ENCODE measurements at places on chromosomes 12 and 14.

DNA sequence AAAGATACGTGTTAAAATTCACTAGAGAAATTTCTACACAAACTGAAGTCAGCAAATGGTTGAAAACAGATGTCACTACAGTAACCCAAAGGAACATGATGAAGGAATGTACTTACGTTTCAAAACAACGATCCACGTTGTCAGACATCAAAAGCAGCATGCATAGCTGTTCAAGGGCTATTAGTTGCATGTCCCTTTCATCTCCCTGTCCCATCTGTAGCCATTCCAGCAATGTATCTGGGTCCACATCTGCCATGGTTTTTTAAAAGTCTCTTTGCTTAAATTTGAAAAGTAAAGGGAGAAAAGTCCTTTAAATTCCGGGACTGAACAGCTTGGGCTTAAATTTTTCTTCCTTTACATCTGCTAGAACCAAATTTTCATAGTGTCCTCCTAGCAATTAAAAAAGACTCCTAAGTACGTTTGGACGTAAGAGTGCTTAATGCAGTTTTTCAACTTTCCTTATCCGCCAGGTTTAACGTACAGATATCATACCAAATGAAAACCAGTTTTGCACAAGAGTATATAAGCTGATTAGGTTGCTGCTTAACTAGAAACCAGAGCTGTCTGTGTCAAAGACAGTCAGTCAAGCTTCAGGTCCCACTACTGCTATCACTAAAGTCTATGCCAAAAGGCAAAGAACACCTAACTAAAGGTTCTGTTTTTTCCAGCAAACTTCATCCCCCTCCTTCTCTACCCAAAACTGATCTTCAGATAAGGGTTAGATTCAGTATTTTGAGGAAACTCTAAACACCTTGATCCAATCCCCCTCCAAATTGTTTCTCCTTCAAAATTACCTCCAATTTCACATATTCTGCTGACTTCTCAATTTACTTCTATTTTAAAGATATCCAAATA, 1.7 kb downstream of the HECTD1 start:
- peak overlapping the region; percentile 95 for H3K27ac ChIP-seq
- no peak for DNase-seq
- H3K4me3 ChIP-seq: peak overlapping the region; percentile 87
- H3K27me3 ChIP-seq: no peaks in the 10 kb centered on the region
- H3K36me3 ChIP-seq: peaks cover 3% of the 10 kb centered on the region

- no peaks in the 10 kb centered on the region for H3K27me3 ChIP-seq
- no peak overlapping the region for H3K4me3 ChIP-seq
- H3K36me3 ChIP-seq: peaks cover 16% of the 10 kb centered on the region
Measured at GRCh38 chr12:113882690-113883089, 83.4 kb downstream of the RBM19 start.

- no peak overlapping the region for H3K4me3 ChIP-seq
- no peaks in the 10 kb centered on the region for H3K27me3 ChIP-seq
- no peaks in the 10 kb centered on the region for H3K36me3 ChIP-seq
Measured at GRCh38 chr14:68695856-68696255, 97.0 kb downstream of the ZFP36L1 start.

DNA sequence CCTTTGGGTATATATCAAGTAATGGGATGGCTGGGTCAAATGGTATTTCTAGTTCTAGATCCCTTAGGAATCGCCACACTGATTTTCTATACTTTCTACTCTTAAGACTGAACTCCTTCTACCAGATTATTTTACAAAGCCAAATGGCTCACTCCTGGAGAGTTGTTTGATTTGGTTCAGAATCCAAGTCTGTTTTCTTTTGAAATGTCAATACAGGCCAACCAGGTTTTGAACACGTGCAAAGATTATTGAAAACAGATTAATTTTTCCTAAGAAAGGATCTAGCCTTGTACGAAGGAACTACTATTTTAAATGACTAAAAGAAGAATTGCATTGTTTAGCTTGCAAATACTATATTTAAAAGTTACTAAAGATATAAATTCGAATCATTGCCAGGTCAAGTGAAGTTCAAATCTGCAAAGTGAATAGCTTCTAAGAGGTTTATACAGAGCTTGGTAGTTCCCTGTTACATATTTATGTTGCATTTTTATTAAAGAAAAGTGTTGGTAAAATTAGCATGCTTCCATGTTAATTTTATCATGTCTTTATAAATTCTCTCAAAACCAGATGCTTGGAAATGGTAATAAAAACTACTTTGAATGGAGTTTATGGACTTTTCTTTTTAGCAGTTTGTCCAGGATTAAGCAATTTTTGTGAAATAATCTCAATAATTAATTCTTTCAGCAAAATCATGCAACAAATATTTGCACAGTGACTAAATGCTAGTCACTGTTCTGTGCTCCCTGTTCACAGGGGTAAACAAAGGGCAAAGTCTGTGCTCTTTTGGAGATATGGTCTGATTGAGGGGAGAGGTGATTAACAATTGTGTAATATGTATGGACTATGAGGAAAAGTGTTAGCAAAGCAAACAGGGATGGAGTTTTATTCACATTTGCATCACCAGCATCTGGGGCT, 38.9 kb downstream of the GPR65 start:
- H3K4me3 ChIP-seq: no peak overlapping the region
- H3K4me1 ChIP-seq: no peaks in the 10 kb centered on the region
- no peaks in the 10 kb centered on the region for H3K27me3 ChIP-seq
- H3K27ac ChIP-seq: no peak overlapping the region
- H3K36me3 ChIP-seq: no peaks in the 10 kb centered on the region
- DNase-seq: no peak

- peaks cover 24% of the 10 kb centered on the region for H3K4me1 ChIP-seq
- no peaks in the 10 kb centered on the region for H3K27me3 ChIP-seq
- H3K36me3 ChIP-seq: peaks cover 35% of the 10 kb centered on the region
Measured at GRCh38 chr12:132837693-132838409, 9.2 kb upstream of the GOLGA3 start.

DNA sequence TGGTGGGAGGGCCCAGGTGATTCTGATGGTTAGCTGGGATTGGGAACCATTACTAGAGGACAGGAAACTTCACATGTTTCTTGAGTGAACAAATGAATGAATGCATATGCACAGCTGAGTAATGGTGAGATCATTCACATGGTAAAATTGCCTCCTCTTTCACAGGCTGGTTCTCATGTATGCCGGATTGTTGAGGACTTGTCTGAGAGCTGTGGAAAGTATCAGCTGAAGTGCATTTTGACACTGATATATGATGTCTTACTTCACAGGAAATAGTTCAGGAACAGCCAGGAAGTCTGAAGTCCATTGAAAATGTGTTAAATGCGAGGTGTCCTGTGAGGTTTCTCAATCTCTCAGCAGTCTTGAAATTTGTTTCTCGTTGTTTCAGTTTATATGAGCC, 77.6 kb upstream of the DACT1 start:
- no peak for DNase-seq
- H3K4me1 ChIP-seq: no peaks in the 10 kb centered on the region
- H3K4me3 ChIP-seq: no peak overlapping the region

- no peaks in the 10 kb centered on the region for H3K4me1 ChIP-seq
- H3K36me3 ChIP-seq: no peaks in the 10 kb centered on the region
- no peaks in the 10 kb centered on the region for H3K27me3 ChIP-seq
- no peak overlapping the region for H3K4me3 ChIP-seq
Measured at GRCh38 chr14:32667791-32668190, 270.9 kb upstream of the NPAS3 start.

DNA sequence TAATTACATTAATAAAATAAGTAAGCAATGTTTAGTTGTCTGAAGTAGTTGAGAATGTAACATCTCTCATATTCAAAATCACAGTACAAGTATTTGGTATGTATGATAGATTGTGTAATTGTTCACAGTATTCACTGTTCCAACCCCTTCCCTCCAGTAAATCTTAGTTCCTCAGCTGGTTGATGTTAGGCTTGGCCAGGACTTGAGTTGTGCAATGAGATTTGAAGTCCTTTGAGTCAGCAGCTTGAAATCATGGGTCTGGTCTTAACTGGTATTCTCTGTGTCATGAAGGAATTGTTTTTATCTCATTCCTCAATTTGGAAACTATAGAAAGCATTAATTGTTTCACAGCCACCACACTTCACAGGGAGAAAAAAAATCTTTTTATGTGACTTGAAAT, 477.1 kb downstream of the FSCB start:
- no peaks in the 10 kb centered on the region for H3K4me1 ChIP-seq
- no peak for DNase-seq
- no peak overlapping the region for H3K4me3 ChIP-seq
- no peak overlapping the region for H3K27ac ChIP-seq

- H3K27me3 ChIP-seq: peaks cover 10% of the 10 kb centered on the region
- H3K36me3 ChIP-seq: peaks cover 3% of the 10 kb centered on the region
- H3K4me1 ChIP-seq: peaks cover 14% of the 10 kb centered on the region
Measured at GRCh38 chr12:103494051-103494733, 1.6 kb downstream of the C12orf42 start.

GRCh38 chr14:102020058-102020971, 55.9 kb downstream of the DYNC1H1 start:
- H3K4me1 ChIP-seq: peaks cover 15% of the 10 kb centered on the region
- peaks cover 13% of the 10 kb centered on the region for H3K36me3 ChIP-seq
- no peak for DNase-seq

- H3K27me3 ChIP-seq: no peaks in the 10 kb centered on the region
- no peak overlapping the region for H3K4me3 ChIP-seq
- no peak for DNase-seq
- peaks cover 12% of the 10 kb centered on the region for H3K4me1 ChIP-seq
- no peak overlapping the region for H3K27ac ChIP-seq
- H3K36me3 ChIP-seq: no peaks in the 10 kb centered on the region
Measured at GRCh38 chr12:96419576-96420276, 19.5 kb upstream of the CDK17 start.

DNA sequence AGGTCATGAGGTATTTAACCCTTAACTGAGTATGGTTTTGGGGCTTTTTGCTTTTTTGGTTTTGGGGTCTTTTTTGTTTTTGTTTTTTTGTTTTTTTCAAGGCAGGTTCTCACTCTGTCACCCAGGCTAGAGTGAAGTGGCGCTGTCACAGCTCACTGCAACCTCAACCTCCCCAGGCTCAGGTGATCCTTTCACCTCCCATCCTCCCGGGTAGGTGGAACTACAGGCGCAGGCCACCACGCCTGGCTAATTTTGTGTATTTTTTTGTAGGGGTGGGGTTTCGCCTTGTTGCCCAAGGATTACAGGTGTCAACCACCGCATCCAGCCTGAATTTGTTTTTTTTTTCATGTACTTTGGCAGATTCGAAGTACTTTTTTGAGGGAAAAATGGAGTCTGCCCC, 19.9 kb downstream of the RAP1B start:
- H3K27ac ChIP-seq: peak overlapping the region; percentile 10
- H3K27me3 ChIP-seq: no peaks in the 10 kb centered on the region
- H3K36me3 ChIP-seq: no peaks in the 10 kb centered on the region

- H3K36me3 ChIP-seq: no peaks in the 10 kb centered on the region
- H3K27ac ChIP-seq: no peak overlapping the region
- no peak overlapping the region for H3K4me3 ChIP-seq
Measured at GRCh38 chr12:75526655-75527511, 15.5 kb upstream of the KRR1 start.

DNA sequence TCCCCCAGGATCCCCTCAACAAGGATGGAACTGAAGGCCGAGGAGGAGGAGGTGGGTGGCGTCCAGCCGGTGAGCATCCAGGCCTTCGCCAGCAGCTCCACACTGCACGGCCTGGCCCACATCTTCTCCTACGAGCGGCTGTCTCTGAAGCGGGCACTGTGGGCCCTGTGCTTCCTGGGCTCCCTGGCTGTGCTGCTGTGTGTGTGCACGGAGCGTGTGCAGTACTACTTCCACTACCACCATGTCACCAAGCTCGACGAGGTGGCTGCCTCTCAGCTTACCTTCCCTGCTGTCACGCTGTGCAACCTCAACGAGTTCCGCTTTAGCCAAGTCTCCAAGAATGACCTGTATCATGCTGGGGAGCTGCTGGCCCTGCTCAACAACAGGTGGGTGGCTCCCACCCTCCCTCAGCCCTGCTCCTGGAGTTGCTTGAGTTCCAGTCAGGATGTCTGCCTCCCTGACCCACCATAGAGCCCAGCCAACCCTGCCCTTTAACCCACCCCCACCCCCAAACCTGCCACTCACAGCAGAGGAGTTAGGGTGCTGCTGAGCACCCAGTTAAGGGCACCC, 1.4 kb downstream of the ASIC1 start:
- no peak for DNase-seq
- H3K4me1 ChIP-seq: peaks cover 29% of the 10 kb centered on the region
- H3K4me3 ChIP-seq: no peak overlapping the region
- H3K27ac ChIP-seq: no peak overlapping the region
- H3K27me3 ChIP-seq: peaks cover 3% of the 10 kb centered on the region
- no peaks in the 10 kb centered on the region for H3K36me3 ChIP-seq

GRCh38 chr14:92382677-92383076, 59.7 kb downstream of the SLC24A4 start:
- DNase-seq: no peak
- H3K4me3 ChIP-seq: no peak overlapping the region
- H3K4me1 ChIP-seq: no peaks in the 10 kb centered on the region
- H3K36me3 ChIP-seq: no peaks in the 10 kb centered on the region

GRCh38 chr14:61080591-61081010, 99.6 kb downstream of the SLC38A6 start:
- no peak overlapping the region for H3K27ac ChIP-seq
- no peaks in the 10 kb centered on the region for H3K36me3 ChIP-seq
- no peaks in the 10 kb centered on the region for H3K4me1 ChIP-seq
- DNase-seq: no peak

GRCh38 chr14:43145361-43145760, 1361.7 kb downstream of the FSCB start:
- no peaks in the 10 kb centered on the region for H3K4me1 ChIP-seq
- no peaks in the 10 kb centered on the region for H3K27me3 ChIP-seq
- H3K4me3 ChIP-seq: no peak overlapping the region
- no peak for DNase-seq
- H3K27ac ChIP-seq: no peak overlapping the region

DNA sequence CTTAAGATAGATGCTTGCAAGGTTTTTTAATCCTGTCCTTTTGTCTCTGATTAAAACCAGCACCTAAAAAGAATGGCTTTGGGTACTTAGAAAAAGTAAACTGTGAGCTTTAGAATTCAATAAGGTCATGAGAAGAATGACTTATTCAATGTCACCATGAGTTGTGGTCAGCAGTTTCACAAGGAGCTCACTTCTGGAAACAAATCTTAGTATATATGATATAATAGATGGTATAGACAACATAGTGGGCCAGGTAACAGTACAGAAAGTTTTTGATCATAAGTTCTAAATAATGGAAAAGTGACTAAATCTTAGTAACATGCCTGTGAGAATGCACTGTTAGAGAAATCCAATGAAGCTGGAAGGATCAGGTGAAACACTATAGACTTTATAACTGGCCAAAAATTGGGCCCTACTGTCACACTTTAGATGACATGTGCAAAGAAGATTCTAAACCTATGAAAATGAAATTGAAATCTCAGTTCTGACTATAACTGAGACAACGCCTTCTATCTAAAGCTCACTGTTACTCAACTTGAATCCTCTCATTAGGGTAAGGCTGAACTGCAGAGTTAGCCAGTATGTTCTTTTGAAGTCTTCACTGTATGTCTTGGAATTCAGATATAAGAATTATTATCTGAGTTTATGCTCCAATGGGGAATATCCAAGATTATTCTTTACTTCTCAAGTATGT, 42.4 kb upstream of the RAD51AP1 start:
- DNase-seq: no peak
- no peak overlapping the region for H3K4me3 ChIP-seq
- no peak overlapping the region for H3K27ac ChIP-seq
- no peaks in the 10 kb centered on the region for H3K27me3 ChIP-seq
- no peaks in the 10 kb centered on the region for H3K36me3 ChIP-seq

Data from T-cell (primary cell).